Stimulated activated CD8-positive, alpha-beta memory T cell treated with anti-CD3 and anti-CD28 coated beads, Interleukin-15, amount 100 ng/mL, for 48 hours (primary cell): ENCODE measurements at places on chromosomes 2 and 18.
A peak's percentile ranks its signal among the peaks of the same experiment; 100 is the strongest.

- DNase-seq = no peak
Observed at GRCh38 chr2:118954297-118955060, 12.5 kb downstream of the MARCO start.

GRCh38 chr2:25982273-25982967 is at the start of gene KIF3C:
TSS of gene KIF3C (minus strand) at chr2:25982497. CDS start at chr2:25981917, 580 bp downstream.
- peak; percentile 51 for DNase-seq

DNA sequence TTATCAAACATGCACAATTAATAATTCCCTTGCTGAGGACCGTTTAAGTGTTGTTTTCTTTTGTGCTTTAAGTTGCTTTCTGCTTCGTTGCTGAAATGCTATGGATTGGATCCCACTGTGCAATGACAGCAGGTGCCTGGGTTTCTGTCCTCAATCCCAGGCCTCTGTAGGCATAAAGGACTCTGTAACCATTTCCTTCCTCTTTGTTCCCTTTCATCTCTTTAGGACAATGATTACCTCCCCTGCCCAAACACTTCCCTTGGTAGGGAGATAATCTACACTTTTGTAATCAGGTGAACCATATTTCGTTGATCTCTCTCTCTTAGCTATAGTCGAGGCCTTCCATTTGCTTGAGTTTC is 58.6 kb upstream of the LYPD6B start:
- no peak for DNase-seq

DNA sequence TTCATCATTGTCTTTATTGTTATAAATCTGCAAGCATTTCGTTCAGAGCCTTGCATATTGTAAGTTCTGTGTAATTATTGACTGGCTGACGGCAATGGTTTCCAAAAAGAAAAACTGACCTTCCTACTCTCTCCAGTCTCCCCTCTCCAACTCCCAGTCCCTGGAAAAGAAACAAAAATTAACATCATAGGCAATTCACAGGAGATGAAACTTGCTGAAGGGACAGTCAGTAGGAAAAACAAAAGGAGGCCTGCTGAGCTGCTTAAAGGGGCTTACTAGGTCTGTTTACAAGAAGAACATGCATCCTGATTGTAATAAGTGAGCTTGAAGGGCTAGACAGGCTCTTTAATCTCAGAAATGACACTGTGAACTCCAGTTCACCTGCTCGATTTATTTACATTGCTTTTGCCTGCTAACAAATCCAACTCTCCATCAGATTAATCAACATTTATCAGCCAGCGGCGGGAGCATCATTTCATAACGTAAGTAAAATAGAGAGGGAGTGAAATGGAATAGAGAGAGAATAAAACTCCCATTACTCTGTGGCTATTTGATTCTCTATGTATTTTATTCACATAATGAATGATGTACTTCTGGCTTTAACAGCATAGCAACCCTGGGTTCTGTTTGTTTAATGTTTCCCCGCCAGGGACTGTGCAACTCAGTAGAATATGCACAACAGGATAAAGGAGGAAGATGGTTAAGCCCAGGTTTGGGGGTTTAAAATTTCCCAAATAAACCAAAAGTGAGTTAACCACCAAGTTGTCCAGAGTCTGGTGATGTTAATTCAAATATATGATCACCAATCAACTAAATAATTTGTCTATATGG is 256.7 kb upstream of the SETBP1 start:
- no peak for DNase-seq

DNA sequence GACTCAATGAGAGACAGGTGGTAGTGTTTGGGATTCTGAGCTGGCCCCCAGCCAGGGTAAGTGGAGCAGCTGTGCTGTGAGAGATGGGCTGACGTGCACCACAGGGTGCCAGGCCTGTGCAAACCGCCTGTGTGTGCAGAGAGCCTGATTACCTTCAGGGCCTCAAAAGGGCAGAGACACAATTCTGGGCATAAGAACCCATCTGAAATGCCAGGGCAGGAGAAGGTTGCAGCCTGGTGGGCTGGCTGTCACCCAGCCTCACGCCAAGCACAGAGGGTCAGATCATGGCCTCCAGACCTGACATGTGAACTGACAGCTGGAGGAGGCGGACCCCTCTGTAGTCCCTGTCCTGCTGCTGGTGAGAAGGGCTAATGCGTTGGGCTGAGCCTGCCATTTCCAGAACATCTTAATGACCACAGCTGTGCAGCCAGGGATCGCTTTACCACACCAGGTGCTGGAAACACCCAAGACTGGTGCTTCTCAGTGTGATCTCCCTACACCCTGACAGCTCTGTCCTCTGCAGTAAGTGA is 100.9 kb downstream of the ARL4C start:
- DNase-seq = no peak

DNA sequence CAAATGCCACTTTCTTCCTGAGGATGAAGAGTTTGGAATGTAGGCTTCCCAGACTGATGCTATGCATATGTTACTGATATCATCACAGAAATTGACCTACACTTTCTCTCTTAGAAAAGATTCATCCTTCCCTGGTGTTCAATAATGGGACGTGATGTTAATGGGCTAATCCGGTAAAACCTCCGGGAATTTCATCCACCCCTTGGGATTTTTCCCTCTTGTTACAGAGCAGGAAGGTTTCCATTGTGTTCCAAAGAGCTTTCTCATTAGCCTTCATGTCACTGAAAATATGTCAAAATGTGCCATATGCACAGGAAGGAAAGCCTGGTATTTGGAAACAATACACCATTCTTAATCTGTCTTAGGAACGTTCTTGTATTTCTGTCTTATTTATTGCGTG is 20.7 kb downstream of the ALPK2 start:
- no peak for DNase-seq

DNA sequence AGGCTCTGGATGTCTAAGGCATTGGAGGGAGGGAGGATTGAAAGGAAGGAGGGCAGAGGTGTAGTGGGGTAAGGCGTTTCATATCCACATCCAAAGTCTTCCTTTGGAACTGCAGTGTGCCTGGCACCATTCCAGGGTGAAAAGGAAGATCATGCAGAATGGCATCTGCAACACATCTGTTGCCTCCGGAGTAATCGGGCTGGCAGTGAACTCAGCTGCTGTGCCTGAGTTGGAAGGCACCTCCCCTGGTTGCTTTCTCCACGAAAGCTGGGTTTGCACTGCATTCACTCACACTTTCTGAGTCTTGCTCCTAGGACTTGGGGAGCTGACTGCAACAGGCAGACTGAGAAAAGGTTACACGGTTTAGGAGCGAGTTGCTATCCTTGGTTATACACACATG is 30.3 kb upstream of the SEC11C start:
- no peak for DNase-seq
